T-helper 17 cell (primary cell): ENCODE measurements at places on chromosomes 4 and X.

DNA sequence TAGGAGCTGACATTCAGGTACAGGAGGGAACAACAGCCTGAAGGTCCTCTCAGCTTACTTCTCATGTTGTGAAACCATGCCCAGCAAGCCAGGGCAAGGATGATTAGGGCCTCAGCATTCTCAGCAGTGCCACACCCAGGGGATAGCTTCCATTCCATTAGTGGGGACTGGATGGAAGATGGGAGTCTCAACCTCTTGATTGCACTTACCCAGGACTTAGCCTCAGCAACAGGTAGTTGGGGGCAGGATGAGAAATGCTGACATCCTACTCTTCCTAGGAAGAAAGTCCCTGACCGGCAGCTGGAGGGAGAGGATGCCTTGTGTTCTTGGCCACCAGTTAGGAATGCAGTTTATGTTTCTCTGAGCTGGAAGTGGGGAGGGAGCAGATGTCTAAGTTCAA, 8.8 kb upstream of the BEX3 start:
- DNase-seq, result no peak

DNA sequence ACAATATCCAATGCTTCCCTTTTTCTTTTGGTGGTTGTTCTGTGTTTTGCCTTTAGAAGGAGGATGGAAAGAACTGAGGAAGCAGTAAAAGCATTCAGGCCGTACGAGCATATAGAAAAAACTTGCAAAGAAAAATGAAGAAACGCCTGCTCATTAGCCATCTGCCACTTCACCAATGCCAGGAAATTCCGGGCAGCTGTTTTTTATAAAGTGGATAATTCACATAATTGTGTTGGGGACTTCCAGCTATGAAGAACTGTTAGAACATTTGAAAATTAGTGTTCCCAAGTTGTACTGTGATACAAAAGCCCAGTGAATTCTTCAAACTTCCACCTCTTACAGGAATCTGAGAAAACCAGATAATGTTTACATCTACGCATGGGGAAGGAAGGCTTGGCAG, 11.7 kb downstream of the RELL1 start:
- no peak for DNase-seq

- DNase-seq, result no peak
Measured at GRCh38 chr4:1554876-1555265, 129.2 kb downstream of the FAM53A start.

DNA sequence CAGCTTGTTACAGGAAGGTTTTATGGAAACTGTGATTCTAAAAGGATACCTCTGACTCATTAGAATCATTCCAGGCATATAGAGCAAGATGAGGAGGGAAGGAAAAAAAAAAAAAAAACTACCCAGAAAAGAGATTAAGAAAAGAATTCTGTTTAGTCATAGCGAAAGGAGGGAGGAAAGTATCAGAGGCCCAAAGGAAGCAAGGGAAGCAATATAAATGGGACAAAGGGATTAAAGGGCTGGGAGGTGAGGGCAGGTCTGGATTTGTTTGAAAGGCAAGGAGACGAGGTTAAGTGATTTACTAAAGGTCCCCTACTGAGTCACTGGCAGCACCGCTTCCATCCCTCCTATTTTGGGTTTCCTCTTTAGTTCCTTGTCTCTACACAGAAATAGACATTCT, 88.6 kb upstream of the IL1RAPL1 start:
- no peak for DNase-seq

DNA sequence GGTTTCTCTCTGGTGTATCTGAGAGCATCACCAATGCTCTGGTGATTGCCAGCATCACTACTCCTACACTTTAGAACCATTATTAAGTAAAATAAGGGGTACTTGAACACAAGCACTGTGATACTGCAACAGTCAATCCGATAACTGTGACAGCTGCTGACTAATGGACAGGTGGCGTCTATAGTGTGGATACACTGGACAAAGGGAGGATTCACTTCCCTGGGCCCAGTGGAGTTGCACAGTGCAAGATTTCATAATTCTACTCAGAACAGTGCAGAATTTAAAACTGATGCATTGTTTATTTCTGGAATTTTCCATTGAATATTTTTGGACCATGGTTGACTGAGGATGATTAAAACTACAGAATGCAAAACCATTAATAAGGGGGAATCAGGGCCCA, 97.8 kb downstream of the SHROOM3 start:
- no peak for DNase-seq

GRCh38 chr4:46254788-46255187, 130.9 kb upstream of the GABRG1 start:
- DNase-seq, result no peak

DNA sequence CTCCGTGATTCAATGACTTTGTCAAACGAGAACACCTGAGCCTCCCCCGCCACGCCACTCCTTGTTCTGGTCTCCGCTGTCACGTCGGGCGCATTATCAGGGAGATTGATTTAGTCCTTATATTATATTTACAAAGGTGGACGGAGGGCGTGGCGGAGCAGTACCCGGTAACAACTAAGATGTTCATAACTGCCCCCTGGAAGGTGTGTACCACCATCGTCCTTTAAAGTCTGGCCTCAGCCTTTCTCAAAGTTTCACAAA, 284.2 kb downstream of the PACRGL start:
- no peak for DNase-seq

GRCh38 chr4:88006956-88007303, 505 bp upstream of the PKD2 start:
- no peak for DNase-seq

DNA sequence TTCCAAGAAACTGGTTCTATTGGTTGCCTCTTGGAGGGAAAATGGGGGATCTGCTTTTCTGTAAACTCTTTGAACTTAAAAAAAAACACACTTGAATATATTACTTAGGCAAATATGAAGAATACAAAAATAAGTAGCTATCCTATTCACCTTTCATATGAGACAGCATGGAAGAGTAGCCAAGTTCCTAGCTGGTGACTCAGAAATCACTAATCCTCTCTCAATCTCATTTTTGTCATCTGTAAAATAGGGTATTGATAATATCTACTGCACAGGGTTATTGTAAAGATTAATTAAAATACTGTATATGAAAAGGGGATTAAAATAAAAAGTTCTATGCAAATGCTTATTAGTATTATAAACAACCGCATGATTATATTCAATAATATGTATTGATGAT, 12.7 kb downstream of the MGARP start:
- no peak for DNase-seq

- no peak for DNase-seq
Measured at GRCh38 chr4:20376070-20376469, 124.4 kb downstream of the SLIT2 start.

DNA sequence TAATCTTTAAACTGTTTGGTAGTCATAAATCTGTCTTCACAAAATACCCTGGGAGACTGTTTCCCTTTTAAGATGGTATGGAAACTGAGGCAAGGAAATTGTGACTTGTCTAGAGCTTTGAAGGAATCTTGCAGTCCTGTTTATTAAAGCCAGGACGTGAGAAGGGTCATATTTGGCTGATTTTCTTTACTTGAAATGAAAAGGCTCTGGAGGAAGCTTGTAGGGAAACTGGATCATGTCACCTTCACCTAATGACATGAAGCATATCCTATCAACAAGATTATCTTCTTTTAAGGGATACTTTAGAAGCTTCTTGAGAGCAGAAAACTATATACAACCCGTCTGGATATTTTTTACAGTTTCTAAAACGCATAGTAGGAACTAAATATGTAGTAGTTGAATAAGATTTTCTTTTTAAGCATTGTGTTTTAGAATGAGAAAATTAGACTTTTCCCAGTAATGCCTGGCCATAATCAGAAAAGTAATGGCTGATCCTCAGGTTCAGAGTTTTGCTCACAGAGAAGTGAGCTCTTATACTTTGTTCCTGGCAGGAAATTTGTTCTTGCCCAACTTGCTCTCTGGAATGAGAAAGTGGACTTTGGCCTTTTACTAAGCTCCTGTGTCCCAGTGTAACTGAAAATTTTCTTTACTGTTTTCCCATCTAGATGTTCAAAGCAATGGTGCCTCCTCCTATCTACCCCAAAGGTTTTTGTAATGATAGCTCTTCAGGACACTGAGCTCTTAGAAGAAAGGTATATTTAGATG, 136.8 kb upstream of the AFF2 start:
- no peak for DNase-seq

GRCh38 chr4:17688011-17688441, 73.6 kb downstream of the MED28 start:
- no peak for DNase-seq
